ENCODE measurements at places on chromosomes 7 and 10.

GRCh38 chr10:106799776-106800175 lies 364.7 kb downstream of the SORCS1 start:
- peak; percentile 18 for DNase-seq

DNA sequence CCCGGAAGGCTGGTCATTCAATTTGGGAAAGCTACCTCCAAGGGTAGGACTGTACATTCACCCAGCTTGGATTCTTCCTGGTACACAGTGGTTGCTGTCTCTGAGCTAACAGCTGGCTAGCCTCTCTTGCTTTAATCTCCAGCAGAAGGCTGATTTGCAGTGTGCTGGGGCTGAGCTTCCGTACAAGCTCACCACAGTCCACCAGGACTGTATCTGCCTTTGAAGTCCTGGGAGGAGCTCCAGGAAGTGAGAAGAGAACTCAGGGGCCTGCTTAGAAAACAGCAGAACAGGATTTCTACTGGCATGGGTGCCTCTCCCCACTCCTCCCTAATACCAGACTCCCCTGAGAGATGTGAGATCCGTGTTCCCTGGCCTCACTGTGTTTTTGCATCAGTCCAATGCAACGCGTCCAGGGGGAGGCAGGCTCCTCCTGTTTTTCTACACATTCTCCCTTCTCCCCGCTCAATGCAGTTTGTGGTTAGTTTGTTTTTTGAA lies 6.6 kb downstream of the AFAP1L2 start:
- no peak for DNase-seq

- no peak for DNase-seq
These were observed 82.4 kb downstream of the KLF6 start for GRCh38 chr10:3702569-3702968.

DNA sequence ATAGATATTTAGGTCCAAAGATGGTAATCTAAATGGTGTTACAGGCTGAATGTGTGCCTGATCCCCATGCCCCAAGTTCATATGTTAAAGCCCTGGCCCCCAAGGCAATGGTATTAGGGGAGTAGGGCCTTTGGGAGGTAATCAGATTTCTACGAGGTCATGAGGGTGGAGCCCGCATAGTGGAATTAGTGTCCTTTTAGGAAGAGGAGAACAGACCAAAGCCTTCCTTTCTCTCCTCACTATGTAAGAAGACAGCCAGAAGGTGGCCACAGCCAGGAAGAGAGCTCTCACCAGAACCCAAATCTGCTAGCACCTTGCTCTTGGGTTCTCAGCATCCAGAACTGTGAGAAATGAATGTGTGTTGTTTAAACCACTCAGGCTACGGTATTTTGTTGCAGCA lies 15.2 kb downstream of the ERVW-1 start:
- no peak for DNase-seq

- DNase-seq, result no peak
These were observed 12.3 kb upstream of the PANK1 start for GRCh38 chr10:89657302-89657701.

- no peak for DNase-seq
These were observed 7.8 kb downstream of the NODAL start for GRCh38 chr10:70433581-70434280.

DNA sequence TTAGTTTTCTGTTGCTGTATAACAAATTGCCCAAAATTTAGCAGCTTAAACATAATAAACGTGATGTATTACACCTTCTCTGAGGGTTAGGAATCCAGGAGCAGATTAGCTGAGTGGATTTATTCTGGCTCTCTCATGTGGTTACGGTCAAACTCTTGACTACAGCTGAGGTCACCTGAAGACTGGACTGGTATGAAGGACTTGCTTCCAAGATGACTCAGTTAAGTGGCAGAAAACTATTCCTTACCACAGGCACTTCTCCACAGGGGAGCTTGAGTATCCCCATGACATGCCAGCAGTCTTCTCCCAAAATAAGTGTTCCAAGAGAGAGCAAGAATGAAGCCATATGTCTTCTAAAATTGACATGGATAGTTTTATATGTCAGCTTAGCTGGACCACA lies 957.2 kb upstream of the GHITM start:
- DNase-seq, result no peak

DNA sequence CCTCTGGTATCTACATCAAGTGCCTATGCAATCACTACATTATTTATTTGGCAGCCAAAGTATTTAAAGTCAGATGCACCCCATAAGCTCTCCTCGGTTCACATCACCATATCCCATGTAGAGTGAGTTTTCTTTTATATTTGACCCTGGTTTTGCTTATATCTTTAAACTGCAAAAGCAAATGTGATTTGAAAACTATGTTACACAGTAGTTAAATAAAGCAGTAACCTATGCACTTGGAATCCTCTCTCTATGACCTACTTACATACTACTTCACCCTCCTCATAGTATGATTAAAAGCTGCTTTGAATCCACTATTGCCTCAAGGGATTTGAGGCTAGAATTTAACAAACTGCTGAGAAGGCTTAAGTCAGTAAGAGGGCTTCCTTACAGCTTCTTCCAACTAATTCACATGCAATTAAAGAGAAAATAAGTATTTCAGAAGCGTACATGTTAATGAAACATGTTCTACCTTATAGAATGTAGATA lies 2.2 kb upstream of the CELF2 start:
- no peak for DNase-seq

DNA sequence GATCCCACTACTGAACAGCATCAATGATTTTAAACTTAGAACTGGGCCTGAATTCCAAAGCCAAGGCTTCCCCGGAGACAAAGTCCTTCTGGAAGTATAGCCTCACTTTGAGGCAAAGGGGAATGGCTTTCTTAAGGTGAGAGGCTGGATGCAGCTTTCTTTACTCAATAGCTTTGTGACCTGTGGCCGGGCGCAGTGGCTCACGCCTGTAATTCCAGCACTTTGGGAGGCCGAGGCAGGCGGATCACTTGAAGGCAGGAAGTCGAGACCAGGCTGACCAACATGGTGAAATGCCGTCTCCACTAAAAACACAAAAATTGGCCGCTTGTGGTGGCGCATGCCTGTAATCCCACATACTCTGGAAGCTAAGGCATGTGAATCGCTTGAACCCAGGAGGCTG lies 3.2 kb upstream of the FGFR2 start:
- no peak for DNase-seq

DNA sequence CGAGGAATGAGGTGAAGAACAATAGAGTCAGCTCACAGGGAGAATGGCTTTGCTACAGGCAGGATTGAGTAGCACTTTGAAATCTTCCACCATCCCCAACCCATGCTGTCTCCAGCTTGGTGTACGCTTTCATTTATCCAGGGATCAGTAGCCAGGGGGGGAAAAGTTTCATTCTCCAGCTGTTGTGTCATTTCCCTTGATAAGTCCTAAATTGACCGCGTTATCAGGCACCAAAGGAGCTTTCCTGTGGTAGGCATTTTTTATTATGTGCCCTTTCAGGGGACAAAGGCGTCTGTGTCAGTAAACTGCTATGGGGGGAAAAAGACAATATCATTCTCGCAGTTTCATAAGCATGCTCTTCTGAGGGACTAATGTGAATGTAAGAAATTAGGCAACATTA lies 106.6 kb upstream of the YAE1 start:
- DNase-seq, result peak; percentile 69
